ENCODE measurements at places on chromosomes 12 and 14.

DNA sequence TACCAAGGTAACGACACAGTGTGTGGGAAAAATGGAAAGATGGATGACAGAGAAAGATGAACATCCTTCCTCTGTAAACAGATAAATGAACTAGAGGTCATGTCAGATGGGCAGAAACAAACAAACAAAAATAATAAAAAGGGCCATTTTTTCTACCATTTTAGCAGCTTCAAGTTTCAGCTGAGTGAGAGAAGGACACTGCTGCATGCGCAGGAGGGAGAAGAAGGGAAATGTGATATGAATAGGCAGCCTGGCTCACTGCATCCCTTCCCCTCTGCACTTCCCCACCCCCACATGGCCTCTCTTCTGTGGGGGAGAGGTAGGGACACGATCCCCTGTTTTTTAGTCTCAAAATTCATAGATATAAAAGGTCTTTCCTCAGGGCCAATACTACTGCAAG, 492.0 kb downstream of the NELL2 start:
- DNase-seq = no peak

DNA sequence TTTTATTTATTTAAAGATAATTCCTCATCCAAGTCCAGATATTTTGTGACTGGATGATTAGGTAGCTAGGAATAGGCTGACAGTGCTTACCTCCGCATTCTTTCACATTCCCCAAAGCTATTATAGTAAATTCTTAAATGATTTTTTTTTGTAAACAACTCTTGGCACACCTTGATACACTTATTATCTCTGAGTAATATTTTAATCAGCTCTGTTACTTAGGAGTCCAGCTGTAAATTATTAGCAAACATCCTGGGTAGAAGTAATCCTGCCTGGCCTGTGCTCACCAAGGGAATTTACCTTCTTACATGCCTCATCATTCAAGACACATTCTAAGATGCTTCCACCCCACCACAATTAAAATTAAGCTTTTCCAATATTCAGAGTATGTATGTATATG, 186.1 kb downstream of the SLC2A13 start:
- no peak for DNase-seq

DNA sequence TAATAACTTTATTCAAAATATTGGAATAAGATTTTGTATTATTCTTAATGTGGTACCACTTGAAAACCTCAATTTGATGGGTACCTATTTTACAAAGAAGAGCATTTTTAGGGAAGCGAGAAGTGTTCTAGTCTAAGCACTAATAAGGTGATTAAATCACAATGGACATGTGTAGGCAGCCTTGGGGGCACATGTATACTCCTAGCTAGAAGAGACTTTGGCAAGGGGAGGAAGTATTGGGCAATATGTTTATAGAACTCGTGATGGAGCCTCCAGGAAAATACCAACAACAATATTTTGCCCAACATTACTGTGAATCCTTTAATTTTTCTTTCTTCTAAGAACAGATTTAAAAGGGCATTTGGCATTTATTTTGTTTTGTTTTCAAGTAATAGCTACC, 280.3 kb downstream of the ADAMTS20 start:
- no peak for DNase-seq

GRCh38 chr14:104390221-104390931, 189.2 kb upstream of the C14orf180 start:
- DNase-seq = no peak

DNA sequence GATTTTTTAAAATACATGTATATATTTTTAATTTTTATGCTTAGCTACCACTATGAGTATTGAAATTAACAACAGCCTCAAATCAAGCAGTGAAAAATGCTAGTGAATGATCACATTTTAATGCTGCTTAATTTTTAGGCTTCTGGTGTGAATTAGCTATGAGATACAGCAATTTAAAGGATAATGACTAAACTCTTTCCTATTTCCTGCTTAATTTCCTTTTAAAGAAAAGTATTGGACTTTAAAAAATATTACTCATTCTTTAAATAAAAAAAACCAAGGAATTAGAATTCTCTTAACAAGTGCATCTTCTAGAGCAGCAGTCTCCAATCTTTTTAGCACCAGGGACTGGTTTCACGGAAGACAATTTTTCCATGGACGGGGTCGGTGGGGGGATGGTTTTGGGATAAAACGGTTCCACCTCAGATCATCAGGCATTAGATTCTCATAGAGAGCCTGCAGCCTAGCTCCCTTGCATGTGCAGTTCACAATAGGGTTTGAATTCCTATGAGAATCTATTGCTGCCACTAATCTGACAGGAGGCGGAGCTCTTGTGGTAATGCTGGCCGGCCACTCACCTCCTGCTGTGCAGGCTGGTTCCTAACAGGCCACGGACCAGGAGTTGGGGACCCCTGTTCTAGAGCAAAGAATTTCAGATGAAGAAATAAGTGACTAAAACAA, 18.6 kb upstream of the NTN4 start:
- DNase-seq = no peak

- no peak for DNase-seq
These were observed 11.1 kb downstream of the AQP6 start for GRCh38 chr12:49983892-49984291.

- no peak for DNase-seq
These were observed 33.0 kb downstream of the UBR7 start for GRCh38 chr14:93239869-93240677.

GRCh38 chr12:71009430-71010142, 89.0 kb upstream of the PTPRR start:
- no peak for DNase-seq
